Tracheal epithelial cell (primary cell): ENCODE measurements at places on chromosomes 12 and 14. TPM values are rescaled to one million over a fixed set of nuclear protein-coding genes. Genes with fewer than 3 reads are reported as not detected.

The ADCY4 gene
- 1.7 TPM in 1 of 2 replicates, not detected in the other for total RNA-seq

The TAS2R13 gene
- 0.48 and 0.64 TPM in 2 replicates for total RNA-seq

The AICDA gene
- 0.48 TPM in 1 of 2 replicates, not detected in the other for total RNA-seq

The CLEC1B gene
- not detected in 2 replicates for total RNA-seq
